ENCODE measurements at places on chromosomes 3 and 15. TPM values are rescaled to one million over a fixed set of nuclear protein-coding genes. Genes with fewer than 3 reads are reported as not detected.

The DUT gene
- total RNA-seq, result 105 TPM

The TM4SF1 gene
- total RNA-seq, result 48.5 TPM

The GALNT15 gene
- 68.5 TPM for total RNA-seq

GRCh38 chr3:165346503-165346902 lies 150.3 kb upstream of the SLITRK3 start:
- no peak overlapping the region for H3K27ac ChIP-seq
- H3K36me3 ChIP-seq, result no peaks in the 10 kb centered on the region
- H3K27me3 ChIP-seq, result no peaks in the 10 kb centered on the region

DNA sequence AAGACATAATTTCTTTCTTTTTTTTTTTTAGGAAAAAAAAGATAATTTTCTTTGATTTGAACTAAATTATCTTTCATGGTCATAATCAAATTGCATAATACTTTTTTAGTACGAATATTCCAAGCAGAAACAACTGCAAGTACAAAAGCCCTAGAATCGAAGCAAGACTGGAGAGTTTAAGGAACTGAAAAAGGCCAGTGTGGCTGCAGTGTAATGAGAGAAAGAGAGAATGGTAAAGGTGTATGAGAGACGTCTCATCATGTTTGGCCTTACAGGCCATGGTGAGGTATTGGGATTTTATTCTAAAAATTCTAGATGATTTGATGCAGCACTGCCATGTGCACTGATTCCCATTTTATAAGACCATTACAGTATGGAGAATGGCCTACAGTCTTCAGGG lies 180.9 kb downstream of the SUCNR1 start:
- no peaks in the 10 kb centered on the region for H3K36me3 ChIP-seq
- no peak for DNase-seq
- no peak overlapping the region for H3K27ac ChIP-seq
- no peaks in the 10 kb centered on the region for H3K27me3 ChIP-seq

GRCh38 chr15:65332391-65333147 lies 28.1 kb downstream of the RNU5B-1 start:
- H3K36me3 ChIP-seq, result no peaks in the 10 kb centered on the region
- no peak overlapping the region for H3K27ac ChIP-seq
- H3K4me3 ChIP-seq, result no peak overlapping the region
- no peaks in the 10 kb centered on the region for H3K4me1 ChIP-seq
